Activated T-helper 1 cell treated with anti-CD3 and anti-CD28 coated beads, Interleukin-2, amount 50 U/mL, for 16 hours (primary cell): ENCODE measurements at places on chromosomes 7 and 10.

GRCh38 chr7:150410680-150411346, 31.7 kb downstream of the ZNF775 start:
- DNase-seq: no peak

- DNase-seq: no peak
Observed at GRCh38 chr7:68922850-68923249, 675.4 kb upstream of the AUTS2 start.

DNA sequence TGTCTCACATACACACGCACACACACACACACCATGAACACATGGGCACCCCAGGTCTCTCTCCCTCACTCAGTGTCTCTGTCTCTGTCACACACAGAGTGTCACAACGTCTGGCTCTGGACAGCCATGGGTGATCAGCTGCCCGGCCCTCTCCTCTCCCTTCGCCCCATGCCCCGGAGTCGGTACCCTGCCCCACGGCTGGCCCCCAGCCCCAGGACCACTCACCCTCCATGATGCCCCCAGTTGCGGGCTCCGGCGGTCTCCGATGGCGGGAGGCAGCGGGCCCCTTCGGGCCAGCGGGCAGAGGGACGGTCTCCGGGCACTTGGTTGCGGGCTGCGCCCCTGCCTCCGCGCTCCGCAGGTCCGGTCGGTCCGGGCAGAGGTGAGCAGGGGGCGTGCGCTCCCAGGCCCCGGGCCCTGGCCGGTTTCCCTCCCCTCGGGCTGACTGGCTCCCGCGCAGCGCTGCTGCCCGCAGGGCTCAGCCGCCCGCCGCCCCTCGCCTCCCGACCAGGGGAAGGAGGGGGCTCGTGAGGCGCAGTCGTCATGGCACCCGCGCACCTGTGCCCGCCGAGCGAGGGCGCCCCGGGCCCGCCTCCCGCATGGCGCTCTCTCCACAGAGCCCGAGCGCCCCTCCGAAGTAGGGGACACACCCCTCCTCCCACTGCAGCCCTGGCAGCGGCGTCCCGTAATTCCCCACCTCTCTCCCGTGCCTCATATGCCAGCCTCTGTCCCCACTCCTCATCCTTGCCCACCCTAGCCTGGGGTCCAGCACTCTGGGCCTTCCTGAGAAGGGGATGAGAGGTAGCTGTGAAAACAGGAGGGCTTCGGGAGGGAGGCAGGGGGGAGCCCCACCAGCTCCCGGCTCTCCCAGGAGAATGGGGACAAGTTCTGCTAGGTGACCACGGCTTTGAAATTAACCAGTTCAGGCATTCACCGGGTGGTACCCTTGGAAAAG, at the start of gene NPFFR1:
Gene NPFFR1 (minus strand): TSS at position 560 of the 955 bp plus-strand sequence. CDS start 328 bp downstream, at position 232.
- no peak for DNase-seq

- DNase-seq: no peak
Observed at GRCh38 chr10:43734716-43735115, 86.0 kb upstream of the ZNF32 start.

DNA sequence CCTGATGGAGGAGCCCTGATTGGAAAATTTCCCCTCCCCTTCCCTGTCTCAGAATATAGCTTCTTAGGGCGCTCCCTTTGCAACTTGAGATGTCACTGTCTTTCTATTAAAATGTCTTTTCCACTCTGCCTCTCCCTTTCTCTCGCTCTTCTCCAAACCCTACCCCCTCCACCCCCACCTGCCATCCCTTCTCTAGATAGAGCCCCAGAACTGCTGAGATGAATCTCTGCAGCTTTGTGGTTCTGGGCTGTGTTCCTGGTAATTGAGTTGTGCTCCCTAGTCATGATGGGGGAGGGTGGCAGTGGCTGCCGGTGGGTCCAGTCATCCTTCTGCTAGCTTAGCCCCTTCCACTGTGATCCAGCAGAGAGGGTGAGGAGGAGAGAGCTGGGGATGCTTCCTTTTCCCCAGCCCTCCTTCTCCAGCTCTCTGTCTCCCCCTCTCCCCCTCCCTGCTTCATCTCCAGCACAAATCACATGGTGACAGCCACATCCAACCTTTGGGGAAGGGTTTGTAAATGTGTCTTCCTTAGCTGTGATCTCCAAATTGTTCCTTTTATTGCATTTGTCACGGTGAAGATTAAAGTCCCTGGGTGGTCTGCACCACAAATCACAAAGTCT, 50.8 kb upstream of the BTRC start:
- no peak for DNase-seq

GRCh38 chr10:52245547-52245946, 68.5 kb upstream of the DKK1 start:
- DNase-seq: no peak

DNA sequence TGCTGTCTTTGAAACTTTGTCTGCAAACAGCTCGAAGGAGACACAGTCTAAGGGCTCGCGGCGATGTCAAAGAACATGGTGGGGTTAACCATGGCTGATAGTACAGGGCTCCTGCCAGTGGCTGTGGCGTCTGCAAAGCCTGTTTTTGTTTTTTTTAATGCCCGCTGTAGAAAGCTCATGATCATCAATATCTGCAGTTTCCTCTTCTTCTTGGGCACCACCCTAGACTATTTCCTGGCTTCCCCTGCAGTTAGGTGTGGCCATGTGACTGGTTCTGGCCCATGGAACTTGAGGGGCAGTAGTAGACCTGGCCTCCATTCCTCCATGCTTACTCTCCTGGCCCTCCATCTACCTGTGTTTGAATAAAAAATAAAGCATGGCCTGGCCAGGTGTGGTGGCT, 21.8 kb upstream of the SAMD8 start:
- no peak for DNase-seq

DNA sequence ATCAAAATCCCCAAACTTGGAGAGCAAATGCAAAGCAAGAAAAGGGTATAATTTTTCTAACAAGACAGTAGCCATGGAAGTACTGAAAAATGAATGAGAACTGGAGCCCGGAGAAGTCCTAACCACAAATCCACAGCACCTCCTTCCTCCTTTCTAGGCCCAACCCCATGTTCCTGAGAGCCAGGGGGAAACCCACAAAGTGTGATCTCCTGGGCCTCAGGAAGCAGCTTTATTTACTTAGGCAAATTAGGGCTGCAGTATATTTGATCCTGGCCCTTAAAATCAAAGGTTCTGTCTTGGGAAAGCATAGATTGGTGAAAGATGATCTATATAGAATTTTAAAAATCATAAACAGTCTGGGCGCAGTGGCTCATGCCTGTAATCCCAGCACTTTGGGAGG, 103.0 kb downstream of the DOCK4 start:
- DNase-seq: no peak

GRCh38 chr7:103574576-103574975, 128.6 kb upstream of the SLC26A5 start:
- DNase-seq: no peak

- DNase-seq: no peak
Observed at GRCh38 chr7:36925691-36926090, 201.4 kb upstream of the AOAH start.

DNA sequence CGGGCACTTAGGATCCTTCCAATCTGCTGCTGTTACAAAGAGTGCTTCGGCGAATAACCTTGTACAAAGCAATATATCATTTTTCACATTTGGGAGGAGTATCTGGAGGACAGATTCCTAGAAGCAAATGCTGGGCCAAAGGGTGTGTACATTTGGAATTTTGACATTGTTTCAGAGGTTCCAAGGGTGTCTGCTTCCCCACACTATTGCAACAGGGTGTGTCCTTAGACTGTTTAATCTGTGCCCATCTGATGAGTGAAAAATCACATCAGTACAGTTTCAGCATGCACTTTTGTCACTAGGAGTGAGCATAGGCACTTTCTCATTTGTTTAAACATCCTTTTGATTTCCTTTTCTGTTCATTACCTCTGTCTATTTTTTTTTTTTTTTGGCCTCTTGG, 8.6 kb upstream of the ELFN1 start:
- DNase-seq: no peak

DNA sequence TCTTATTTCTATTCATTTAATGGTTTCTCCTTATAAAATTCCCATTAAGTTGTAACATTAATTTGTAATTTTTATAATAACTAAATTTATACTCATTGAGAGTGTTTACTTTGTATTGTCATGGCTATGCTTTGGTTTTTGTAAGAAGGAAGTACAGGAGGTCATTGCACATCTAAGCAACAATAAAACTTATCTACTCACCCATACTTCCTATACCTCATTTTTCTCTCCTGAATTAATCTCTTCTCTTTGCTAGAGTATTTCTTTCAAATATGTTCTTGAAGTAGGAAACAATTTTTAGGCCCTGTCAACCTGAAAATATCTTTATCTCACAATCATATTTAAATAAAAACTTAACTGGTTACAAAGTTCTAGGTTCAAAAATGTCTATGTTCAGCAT, 95.4 kb upstream of the WDR11 start:
- DNase-seq: no peak

- DNase-seq: no peak
Observed at GRCh38 chr7:157893535-157894044, 556.8 kb downstream of the DNAJB6 start.
